NCI-H1930 (cell line): ENCODE measurements at places on chromosomes 4 and X.

- DNase-seq: no peak
Measured at GRCh38 chr4:120144634-120145033, 78.0 kb upstream of the MAD2L1 start.

DNA sequence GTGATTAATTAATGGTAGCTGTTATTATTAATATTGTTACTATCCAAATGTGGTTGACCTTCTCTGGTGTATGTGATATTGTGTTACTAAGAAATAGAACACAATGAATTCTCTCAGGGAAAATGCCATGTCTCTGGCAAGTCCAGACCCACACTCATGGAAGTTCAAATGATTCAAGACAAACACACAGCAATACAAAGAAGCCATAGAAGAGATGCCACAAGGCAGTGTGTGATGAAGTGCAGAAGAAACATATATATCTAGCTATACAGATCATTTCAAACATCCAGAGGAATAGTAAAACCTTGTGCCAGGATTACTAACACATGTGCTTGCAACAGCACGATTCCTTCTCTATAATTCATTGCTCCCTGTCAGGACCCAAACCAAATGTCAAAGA lies 93.1 kb upstream of the SOD3 start:
- DNase-seq: no peak

GRCh38 chrX:130005089-130005807 lies 22.8 kb downstream of the BCORL1 start:
- DNase-seq: no peak

DNA sequence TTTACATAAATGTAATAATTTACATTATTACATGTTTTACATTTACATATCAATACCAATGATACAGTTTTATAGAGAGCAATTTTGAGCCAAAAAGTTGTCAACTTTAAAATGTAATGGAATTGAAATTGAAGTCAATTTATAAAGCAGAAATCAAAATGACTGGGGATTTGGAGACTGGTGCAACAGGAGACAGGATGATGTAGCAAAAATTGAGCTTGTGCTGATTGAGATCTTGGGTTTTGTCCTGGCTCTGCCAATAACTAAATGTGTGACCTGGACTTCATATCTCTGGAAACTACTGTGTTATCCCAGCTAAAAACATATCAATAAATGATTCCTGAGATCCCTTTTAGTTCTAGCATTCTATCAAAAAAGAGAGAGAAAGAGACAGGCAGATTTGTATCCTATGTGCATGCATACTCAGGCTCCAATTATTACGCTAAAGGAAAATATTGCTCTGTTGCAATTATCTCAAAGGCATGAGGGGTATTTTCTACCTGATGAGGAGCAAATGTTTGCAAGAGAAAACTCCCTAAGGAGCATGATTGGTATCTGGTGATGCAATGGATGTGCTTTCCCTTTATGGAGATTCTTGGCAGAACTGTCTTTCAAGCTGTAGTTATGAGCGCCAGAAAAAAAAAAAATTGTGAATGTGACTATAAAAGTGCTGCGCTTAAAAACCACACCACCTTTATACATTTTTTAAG lies 14.7 kb downstream of the EXOC1L start:
- no peak for DNase-seq

GRCh38 chr4:72118017-72118416 lies 86.2 kb downstream of the NPFFR2 start:
- no peak for DNase-seq

DNA sequence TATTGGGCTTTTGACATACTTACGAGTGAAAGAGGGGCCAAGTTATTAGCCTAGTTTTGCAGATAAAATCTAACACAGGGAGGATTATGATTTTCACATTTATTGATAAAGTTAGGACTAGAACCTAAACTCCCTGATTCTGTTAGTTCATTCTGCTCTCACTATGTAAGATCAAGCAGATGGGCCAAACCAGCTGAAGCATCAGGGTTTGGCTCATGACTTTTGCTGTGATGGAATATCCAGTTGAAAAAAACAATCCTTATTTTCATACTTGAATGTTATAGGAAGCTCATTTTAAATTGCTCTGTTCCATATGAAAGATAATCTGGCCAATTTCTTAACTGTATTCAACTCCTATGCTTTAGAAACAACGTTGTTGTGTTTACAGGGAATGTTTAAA lies 21.2 kb downstream of the SPRY1 start:
- no peak for DNase-seq

GRCh38 chr4:183241322-183241640 lies 78.8 kb downstream of the CLDN22 start:
- no peak for DNase-seq

- DNase-seq: no peak
Measured at GRCh38 chr4:32661229-32661628, 1941.1 kb downstream of the PCDH7 start.

DNA sequence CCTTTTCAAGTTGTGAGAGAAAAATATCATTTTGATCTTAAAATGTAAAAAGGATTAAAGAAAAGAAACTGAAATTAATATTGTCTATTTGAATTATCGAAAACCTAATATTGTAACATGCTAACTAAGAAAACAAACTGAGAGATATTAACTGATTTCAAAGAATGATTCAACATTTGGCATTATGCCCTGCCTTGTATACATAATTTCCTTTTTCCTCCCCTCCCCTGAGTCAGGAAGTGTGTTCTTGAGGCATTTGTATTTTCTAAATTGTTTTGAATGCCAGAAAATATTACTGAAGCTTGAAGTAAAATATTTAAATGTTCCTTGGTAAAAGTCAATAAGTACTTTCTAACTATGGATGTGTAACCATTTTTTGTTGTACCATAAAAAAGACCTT lies 49.4 kb downstream of the RPS6KA3 start:
- no peak for DNase-seq

DNA sequence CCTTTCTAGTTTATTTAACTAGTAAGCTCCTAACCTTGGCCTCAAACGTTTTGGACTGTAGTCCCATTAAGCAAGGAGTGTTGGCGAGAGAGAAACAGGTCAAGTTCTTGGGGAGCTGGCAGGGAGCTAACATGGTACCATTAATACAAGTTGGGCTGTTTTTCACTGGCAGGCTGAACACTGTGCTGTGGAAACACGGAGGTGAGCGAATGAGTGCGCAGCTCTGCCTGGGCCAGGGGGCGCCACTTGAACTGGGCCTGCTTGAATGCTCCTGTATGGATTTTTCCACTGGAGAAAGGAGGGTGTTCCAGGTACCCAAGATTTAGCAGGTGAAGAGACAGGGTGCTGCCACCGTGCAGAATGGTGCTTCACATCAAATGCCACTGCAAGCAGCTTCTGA lies 7.4 kb upstream of the SMS start:
- DNase-seq: no peak

DNA sequence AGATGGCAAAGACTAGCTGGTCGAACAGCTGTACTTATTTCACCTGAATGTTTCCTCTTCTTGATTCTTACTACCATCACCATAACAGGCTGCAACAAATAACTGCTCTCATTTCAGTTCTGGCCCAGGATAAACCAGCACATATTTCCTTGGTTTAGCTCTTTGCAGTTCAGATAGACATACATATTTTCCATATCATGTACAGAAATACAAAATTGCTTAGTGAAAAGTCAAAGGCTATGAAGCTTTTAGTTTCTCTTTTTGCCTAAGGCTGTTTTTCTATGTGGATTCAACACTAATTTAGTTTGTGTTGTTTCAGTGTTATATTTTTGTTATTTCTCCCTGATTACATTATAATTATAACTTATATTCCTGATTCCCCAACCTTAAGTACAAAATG lies 103.6 kb upstream of the BMP3 start:
- DNase-seq: no peak

- no peak for DNase-seq
Measured at GRCh38 chrX:14508025-14508690, 21.2 kb upstream of the GLRA2 start.

GRCh38 chr4:89069481-89069880 lies 12.5 kb upstream of the FAM13A start:
- no peak for DNase-seq

- DNase-seq: no peak
Measured at GRCh38 chr4:136935305-136935704, 597.0 kb downstream of the PCDH18 start.

DNA sequence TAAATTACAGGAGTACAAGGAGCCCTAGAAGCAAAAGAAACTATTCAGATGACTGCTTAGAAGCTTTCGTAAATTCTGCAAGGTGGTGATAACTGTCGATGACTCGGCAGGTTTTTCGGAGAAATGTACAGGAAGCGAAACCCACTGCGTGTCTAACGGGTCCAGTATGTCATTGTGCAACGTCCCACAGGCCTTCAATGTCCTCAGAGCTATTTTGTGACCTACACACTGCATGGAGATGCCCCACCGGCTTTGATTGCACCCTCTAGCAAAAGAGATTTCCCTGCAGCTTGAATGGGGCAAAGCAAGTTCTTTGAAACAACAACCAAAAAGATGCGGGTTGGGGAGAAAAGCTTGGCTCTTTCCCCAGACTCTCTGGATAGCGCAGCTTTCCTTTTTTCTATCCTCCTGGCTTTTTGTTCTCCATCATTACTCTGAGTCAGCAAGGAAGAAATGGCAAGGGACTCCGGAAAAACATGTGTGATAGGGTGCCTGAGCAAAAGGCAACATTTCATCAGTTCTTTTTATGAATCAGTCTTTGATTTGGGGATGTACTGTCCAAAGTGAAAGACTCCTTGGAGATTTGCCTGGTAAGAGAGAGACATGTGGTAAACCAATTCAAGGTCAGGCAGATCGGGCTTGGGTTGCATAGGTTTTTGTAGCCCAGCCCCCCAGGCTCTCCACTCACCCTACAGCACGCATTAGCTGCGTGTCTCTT lies 112.0 kb upstream of the TBL1X start:
- DNase-seq: no peak

DNA sequence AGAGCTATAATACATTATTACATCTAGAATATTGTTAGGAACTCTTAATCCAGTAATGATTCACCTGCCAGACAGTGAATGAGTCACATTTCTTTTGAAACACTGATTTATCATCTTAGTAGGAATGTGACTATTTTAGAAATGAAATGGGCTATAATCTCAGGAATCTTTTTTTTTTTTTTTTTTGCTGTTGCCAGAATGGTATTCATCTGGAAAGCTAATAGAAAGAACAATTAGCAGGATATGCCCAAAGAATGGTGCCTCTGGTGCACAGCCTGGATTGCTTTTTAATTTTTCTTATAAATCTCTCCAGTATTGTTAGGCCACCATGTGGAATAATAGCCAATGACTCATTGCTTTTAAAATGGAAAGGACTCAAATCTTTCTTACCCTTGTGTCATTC lies 181.1 kb upstream of the SMIM31 start:
- no peak for DNase-seq

- no peak for DNase-seq
Measured at GRCh38 chr4:161188578-161188977, 975.2 kb downstream of the FSTL5 start.

GRCh38 chr4:37964734-37965457 lies 4.7 kb downstream of the PTTG2 start:
- no peak for DNase-seq

DNA sequence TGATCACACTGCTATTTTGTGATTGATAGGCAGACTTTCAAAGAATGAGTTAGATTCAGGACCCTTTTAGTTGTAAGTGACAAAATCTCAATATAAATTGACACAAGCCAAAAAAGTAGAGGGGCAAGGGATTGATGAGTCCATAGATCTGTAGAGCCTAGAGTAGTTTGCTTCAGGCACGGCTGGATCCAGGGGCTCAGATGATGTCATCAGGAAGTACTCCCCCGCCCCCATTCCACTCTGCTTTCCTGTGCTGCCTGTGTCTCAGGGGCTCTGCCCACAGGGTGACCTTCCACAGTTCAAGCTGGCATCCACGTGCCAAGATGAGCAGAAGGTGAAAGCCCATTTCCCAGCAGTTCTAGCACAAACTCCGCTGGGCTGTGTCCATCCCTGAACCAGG lies 13.6 kb downstream of the WFS1 start:
- DNase-seq: no peak

GRCh38 chr4:34766935-34767334 lies 1477.4 kb downstream of the ARAP2 start:
- DNase-seq: no peak

DNA sequence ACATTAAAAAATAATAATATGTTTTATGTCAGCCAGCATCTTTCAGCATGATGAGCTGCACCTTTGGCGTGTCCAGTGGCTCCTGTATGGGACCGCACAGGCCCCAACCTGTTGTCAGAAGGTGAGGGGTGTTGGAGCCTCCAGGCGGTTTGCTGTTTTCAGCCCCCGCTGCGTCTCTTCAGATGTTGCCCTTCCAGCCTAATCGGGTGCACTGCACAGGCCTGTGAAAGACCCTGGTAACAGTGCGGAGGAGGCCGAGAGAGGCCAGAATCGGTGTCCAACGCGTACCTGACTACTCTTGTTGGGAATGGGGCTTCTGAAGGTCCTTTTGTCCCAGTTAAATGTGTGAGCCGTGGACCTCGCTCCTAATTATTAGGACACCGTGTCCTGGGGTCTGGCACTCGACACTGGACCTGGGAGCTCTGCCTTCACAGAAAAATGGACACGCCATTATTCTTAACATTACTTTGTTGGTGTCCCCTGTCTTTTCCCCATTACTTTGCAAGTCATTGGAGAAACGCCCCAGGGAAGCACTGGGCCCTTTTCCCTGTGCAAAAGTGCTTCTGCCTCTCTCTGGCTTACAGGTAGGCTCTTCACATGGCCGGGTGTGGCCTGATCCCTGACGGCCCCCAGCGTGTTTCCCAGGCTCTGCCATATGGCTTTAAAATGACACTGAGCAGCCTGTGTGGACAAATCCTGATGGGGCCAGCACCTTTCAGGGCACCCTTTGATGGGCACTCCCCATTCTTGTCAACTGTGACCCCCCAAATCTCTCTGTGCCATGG lies 51.2 kb downstream of the TBC1D14 start:
- DNase-seq: no peak

- DNase-seq: no peak
Measured at GRCh38 chr4:161187569-161187968, 976.2 kb downstream of the FSTL5 start.

DNA sequence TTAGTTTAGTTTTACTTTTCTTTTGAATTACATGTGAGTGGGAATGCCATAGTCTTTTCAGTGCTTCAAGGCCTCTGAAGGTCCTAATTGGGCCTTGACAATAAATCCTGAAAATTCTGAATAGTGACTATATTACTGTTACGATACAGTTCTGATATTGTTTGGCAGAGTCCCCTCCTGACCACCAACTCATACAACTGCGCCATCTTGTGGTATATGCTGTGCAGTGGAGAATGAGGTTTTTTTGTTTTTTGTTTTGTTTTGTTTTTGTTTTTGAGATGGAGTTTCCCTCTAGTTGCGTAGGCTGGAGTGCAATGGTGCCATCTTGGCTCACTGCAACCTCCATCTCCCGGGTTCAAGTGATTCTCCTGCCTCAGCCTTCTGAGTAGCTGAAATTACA lies 56.6 kb upstream of the CHRDL1 start:
- no peak for DNase-seq

- DNase-seq: no peak
Measured at GRCh38 chr4:3674479-3674851, 91.7 kb upstream of the ADRA2C start.
